Activated CD4-positive, alpha-beta T cell treated with anti-CD3 and anti-CD28 coated beads for 4 hours (primary cell): ENCODE measurements at places on chromosomes 16 and 17.

- DNase-seq, result no peak
Measured at GRCh38 chr16:29663807-29664090, 702 bp downstream of the SPN start.

DNA sequence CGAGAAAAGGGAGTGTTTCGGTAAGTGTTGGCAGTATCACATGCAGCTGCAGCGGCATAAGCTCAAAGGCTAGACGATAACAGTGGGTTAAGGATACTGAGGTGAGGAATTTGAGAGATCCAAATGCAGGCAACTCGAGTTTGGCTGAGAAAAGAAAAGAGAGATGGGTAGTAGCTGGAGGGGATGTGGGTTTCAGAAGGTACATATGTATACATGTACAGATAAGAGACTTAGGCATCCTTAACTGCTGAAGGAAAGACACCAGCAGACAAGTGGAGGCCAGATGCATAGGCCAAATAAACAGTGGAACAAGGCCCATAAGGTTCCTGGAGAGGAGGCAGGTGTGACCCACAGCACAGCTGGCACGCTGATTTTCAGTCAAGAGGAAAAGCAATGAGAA lies 86.6 kb upstream of the NETO2 start:
- DNase-seq, result no peak

DNA sequence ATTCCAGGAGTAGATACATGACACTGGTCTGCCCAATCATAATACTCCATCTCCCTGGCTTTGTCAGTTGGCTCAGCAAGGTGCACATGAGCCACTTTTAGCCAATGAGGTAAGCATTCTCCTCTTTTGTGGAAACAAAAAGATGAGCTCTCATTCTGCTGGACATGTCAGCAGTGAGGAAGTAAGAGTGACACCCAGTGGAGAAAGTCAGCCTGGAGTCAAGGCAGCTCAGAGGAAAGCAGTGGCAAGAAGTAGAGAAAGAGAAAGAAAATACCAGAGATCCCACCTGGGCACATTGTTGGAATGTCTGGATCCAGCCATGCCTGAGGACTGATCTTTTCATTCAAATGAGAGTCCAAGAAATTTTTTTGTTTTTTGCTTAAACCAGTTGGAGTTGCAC lies 496.9 kb upstream of the C16orf82 start:
- no peak for DNase-seq

DNA sequence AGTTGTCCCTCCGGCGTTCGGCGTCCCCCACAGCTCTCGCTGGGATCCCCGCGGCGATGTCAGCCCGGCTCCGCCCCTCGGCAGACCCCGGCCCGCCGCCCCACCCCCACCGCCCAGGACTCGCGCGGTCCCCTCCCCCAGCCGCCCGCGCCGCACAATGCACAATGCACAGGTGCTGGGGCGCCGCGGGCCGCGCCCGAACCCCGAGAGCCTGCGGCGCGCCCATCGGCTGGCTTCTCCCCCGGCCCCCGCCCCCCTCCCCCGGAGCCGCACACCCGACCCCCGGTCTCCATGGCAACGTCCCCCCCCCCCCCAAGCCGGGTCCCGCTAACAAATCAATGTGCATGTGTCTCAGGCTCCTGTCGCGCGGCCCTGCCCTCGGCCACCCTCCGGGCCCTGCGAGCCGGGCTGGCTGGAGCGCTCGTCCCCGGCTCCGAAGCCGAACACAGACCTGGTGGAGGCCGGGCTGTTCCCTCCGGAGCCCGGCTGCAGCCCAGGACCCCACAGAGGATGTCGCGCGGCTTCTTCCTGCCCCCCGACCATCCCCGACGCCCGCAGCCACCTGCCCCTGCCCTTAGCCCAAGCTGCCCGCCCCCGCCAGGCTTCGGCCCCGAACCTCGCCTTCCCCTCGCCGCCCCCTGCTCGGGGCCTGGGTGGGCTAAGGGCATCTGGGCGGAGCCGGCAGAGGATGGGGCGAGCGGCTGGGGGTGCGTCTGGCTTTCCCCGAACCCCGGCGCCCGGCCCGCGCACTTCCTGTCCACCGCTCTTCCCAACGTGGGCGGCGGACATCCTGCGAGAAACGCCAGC lies 818 bp upstream of the CBX8 start:
- peak; percentile 39 for DNase-seq

DNA sequence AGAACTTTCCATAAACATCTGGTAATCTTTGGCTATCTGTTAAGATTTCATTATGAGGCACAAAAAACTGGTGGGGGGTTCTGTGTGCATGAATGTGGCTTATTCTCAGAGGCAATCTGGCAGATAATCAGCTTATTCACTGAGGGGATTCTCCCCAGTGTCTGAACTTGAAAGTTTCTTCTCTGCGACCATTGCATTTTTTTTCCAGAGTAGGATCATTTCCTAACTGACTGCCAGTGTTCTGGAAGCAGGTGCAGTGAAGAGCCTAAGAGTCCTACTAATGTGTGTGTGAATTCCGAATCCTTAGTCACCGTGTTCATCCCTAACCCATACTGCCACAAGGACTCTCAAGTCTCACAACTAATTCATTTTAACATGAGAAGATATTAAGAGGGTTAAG lies 64.9 kb upstream of the LRRC37A3 start:
- no peak for DNase-seq

- DNase-seq, result no peak
Measured at GRCh38 chr17:18004884-18005305, 32.2 kb downstream of the DRC3 start.

DNA sequence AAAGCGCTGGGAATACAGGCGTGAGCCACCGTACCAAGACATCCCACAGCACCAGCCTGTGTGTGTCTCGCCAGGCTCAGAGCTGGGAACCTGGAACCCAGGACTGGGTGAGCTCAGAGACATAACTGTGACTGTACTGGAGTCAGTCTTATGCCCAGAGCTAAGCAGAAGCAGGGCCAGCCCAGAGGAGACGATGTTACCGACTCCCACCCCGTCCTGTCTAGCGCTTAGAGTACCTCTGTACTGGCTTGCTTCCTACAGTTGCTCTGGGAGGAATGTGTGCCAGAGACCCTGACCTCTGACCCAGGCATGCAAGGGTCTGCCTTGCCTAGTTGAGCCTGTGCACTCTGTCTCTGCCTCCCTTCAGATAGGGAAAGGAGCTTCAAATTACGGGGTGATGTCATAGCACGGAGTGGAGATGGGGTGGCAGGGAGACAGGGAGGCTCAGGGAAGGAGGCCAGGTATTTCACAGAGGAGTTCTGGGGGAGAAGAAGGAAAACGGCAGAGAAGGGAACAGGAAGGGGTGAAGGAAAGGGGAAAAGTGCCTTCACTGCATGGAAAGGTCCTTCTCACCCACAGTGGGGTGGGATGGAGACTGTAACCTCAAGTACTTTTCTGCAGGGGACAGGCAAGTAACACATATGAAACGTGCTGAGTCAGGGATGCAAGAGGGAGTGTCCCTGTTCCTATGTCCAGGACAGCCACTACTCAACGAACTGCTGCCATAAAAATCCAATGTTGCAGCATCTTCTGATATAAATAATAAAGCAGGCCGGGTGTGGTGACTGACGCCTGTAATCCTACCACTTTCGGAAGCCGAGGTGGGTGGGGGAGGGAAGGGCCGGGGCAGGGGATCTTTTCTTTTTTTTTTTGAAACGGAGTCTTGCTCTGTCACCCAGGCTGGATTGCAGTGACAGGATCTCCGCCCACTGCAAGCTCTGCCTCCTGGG lies 5.8 kb upstream of the ARMC5 start:
- DNase-seq, result no peak

- no peak for DNase-seq
Measured at GRCh38 chr17:66841328-66841727, 6.4 kb downstream of the CACNG5 start.

GRCh38 chr17:38867968-38868816 lies 1.7 kb upstream of the LASP1 start:
- DNase-seq, result no peak

GRCh38 chr17:44083250-44083849 lies 12.8 kb downstream of the G6PC3 start:
- no peak for DNase-seq

DNA sequence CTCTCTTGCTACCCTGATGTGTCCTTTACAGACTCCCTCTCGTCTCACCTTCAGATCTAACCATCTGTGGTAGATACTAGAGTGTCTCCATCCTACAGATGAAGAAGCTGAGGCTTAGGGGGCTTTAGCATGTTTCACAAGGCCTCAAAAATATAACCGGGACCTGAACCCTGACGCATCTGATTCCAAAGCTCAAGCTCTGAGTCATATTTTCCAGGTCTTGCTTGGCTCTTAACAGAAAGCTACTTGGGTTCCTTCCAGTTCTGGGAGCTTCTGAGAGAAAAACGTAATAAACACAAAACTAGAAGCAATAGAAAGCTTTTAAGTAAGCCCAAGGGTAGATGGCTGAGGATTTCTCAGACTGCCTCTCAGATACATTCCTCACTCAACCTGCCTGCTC lies 224.3 kb upstream of the EEF2KMT start:
- DNase-seq, result no peak

DNA sequence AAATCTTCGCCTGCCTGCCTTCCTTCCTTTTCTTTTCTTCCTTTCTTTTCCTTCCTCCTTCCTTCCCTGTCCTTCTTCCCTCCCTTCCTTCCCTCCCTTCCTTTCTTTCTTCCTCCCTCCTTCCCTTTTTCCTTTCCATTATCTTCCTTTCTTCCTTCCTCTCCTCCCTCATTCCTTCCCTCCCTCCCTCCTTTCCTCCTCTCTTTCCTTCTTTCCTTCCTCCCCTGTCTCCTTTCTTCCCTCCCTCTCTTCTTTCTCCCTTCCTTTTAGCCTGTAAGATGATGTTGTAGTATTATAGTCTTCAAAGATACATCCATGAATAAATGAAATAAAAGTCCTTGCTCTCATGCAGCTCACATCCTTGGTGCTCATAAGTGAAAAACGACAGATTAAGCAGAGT lies 539.3 kb downstream of the RBFOX1 start:
- no peak for DNase-seq

DNA sequence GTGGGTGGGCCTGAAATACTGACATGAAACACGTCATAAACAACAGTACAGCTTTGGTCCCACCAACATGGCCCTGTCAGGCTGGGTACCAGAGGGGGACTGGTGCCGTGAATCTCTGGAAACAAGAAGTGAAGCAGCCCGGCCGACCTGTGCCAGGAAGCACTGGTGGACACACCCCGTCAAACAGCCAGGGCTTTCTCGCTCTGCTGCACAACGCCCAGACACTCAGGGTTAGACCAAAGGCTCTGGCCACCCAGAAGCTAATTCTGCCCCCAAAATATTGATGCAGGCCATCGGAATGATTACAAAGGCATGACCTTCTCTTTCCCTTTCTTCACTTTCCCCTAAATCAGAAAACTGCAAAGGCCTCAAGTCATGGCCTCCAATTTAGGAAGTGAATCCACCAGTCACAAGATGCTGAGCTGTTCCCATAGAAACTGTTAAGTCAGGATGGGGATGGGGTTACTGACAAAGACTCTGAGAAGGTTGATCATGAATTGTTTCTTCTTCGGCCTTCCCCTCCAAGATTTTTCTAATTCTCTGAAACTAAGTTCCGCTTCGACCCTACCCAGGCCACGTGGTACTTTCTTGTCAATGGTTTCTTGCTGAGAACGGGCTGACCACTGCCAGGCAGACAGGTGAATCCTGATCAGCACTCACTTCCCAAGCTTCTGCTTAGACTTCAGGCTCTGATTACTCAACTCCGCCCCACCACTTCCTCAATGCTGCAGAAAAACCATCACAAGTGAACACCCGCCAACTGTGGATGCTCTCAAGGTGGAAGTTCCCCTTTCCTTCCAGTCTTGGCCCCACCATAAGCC lies 6.7 kb downstream of the PITPNA start:
- no peak for DNase-seq

DNA sequence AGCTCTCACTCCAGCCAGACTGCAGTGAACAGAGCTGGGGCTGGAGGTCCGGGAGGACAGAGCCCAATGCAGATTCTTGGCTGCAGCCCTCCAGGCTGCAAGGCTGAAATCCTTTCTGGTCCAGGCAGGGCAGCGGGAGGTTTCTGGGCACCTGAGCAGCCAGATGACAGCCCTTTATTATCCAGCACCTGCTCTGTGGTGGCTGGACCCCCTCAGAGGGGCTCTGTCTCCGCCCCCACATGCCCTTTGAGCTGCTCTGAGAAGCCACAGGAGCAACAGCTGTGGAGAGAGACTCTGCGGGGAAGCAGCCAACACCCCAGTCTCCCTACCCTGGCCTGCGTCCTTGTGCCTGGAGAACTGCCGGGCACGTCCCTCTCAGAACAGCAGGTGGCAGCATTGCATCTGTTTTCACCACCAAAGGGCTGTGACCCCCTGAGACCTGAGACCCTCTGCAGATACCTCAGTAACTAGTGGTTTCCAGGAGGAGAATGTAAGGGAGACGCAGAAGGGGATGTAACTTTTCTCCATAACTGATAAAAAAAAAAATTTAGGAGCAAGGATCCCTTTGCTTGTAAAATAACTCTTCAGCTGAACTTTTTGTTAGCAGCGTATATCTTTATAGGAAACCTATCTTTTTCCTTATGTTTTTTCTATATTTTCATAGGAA lies 3.7 kb upstream of the CNP start:
- DNase-seq, result peak; percentile 70
